ENCODE measurements at places on chromosomes 11 and 22.

GRCh38 chr11:100789500-100789899, 102.4 kb downstream of the ARHGAP42 start:
- no peak for DNase-seq

- DNase-seq: no peak
These were observed 185.8 kb upstream of the POU2AF2 start for GRCh38 chr11:111059726-111060125.

DNA sequence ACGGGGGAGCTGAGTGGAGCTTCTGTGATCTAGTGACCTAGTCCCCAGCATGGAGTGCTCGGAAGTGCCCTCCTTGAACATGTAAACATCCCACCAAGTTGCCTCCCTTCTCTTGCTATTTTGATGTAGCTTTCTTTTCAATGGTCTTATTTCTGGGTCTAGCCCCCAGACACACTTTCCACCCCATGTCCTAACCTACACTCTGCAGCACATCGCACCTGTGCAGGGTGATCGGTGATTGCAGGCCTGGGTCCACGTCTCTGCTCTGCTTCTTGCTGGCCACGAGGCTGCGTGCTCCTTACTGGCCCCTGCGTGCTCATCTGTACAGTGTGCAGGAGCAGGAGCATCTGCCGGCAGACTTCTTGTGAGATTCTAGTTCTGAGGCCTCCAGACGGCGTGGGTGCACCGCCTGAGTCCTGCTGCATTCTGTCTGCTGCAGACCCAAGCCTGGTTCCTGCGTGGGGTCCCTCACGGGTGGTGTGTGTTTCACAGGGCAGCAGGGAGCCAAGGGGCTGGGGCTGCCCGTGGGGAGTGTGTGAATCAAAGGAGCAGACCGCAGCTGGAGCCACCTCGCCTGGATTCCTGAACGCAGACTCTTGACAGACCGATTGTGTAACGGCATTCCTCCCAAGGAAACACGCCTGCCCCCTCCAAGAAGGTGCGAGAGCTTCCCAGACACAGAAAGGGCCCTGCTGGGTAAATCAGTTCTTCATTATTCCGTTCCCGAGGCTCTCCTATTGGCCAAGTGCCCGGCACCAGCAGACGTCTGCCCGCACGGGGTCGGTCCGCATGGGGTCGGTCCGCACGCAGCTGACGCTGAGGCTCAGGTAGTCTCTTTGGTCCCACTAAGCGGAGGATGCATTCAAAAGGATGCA, 44.4 kb upstream of the MYEOV start:
- no peak for DNase-seq

GRCh38 chr11:95517453-95517852, 272.1 kb downstream of the FAM76B start:
- DNase-seq: no peak

Measured in stimulated activated naive CD4-positive, alpha-beta T cell (primary cell).